WTC11 (cell line): ENCODE measurements at places on chromosomes 2 and 18. TPM values are rescaled to one million over a fixed set of nuclear protein-coding genes. Genes with fewer than 3 reads are reported as not detected.

DNA sequence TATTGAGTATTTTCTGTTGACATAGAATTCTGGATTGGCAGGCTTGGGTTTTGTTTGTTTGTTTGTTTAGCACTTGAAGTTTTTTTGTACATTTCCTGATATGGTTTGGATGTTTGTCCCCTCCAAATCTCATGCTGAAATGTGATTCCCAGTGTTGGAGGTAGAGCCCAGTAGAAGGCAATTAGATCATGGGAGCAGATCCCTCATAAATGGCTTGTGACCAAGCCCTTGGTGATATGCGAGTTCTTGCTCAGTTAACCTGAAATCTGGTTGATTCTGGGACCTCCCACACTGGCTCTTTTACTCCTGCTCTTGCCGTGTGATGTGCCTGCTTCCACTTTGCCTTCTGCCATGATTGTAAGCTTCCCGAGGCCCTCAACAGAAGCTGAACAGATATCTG lies 98.0 kb downstream of the PTPN4 start:
- peaks cover 70% of the 10 kb centered on the region for H3K4me1 ChIP-seq
- DNase-seq, result no peak
- H3K27me3 ChIP-seq, result 0 out of 2 replicates have a peak, but pooled peaks cover 1% of the 10 kb centered on the region
- no peak overlapping the region for H3K4me3 ChIP-seq

DNA sequence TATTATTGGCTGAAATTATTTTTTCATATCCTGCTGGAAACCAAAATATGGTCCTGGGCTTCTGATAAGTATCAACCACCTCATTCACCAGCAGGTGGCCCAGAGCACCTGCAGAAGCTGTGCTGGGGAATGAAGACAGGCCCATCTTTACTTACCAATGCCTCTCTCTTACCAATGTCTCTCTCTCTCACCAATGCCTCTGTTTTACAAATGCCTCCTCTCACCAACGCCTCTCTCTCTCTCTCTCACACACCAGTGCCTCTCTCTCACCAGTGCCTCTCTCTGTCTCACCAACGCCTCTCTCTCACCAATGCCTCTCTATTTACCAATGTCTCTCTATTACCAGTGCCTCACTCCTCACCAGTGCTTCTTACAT lies 2.3 kb upstream of the MAL start:
- H3K36me3 ChIP-seq, result no peaks in the 10 kb centered on the region
- peaks cover 61% of the 10 kb centered on the region for H3K27me3 ChIP-seq
- peaks cover 39% of the 10 kb centered on the region for H3K4me1 ChIP-seq
- no peak overlapping the region for H3K27ac ChIP-seq

- H3K36me3 ChIP-seq, result no peaks in the 10 kb centered on the region
- H3K27ac ChIP-seq, result no peak overlapping the region
- no peak for DNase-seq
- no peaks in the 10 kb centered on the region; the same call in 1 of the 2 replicates for H3K27me3 ChIP-seq
These were observed 57.2 kb downstream of the CYB5A start for GRCh38 chr18:74234326-74235171.

GRCh38 chr2:99989905-99990304 lies 152.5 kb downstream of the AFF3 start:
- no peaks in the 10 kb centered on the region for H3K4me1 ChIP-seq
- DNase-seq, result no peak
- H3K27me3 ChIP-seq, result no peaks in the 10 kb centered on the region; the same call in 1 of the 2 replicates
- no peak overlapping the region for H3K4me3 ChIP-seq

CNDP2 gene
- 228 to 248 TPM (median 229 TPM) in 3 replicates for total RNA-seq

DNA sequence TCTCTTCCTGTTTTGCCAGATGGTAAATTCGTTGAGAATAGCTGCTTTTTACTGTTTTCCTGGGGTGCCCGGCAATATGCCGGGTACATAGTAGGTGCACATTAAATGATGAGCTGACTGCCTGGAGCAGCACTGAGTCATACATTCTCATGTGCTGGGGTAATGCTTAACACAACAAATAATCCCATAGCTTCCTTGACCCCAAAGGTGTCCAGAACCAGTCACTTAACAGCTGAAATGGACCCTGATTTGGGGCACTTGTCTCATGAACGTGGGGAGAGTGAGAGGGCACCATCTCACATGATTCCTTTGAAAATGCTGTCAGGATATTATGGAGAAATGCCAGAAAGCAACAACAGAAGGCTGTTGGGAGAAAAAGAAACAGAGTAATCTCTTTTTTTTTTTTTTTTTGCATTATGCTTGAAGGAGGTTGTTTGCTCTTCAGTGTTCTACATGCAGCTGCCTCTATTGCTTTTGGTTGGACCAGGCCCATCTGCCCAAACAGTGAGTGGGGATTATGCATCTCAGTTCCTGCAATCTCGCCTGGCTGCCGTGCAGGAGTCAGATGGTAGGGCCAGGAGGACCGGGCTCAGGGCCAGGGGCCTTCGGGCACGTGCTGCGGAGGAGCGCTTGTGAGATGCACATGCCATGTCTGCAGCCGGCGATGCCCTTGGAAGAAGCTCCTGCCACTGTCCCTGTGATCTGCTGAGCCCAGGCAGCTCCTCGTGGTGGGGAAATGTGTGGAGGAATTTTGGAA lies 162.1 kb downstream of the SH3RF3 start:
- no peaks in the 10 kb centered on the region; the same call in 1 of the 2 replicates for H3K27me3 ChIP-seq
- H3K4me3 ChIP-seq, result no peak overlapping the region
- no peak for DNase-seq
- H3K27ac ChIP-seq, result no peak overlapping the region
- H3K36me3 ChIP-seq, result peaks cover 2% of the 10 kb centered on the region; the same call in 1 of the 2 replicates
- H3K4me1 ChIP-seq, result peaks cover 28% of the 10 kb centered on the region

DNA sequence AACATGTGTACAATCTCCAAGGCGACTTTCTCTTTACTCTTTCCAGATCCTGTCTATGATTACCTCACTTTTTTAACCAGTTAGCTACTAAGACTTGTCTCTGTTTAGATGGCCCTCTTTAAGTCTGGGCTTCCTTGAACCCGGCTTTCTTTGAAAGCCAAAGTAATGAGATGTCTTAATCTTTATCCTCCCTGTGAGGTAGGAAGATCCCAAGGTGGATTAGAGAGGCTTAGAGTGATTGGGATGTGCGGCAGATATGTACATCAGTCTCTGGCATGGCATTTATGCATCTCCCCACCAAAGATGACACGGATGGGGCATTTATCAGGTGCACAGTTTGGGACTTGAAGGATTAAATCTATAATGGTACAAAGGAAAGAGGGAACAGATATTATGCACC lies 186.3 kb downstream of the FSHR start:
- H3K36me3 ChIP-seq, result no peaks in the 10 kb centered on the region
- H3K4me3 ChIP-seq, result no peak overlapping the region
- no peak for DNase-seq
- H3K4me1 ChIP-seq, result peaks cover 14% of the 10 kb centered on the region
- no peak overlapping the region for H3K27ac ChIP-seq
